NCI-H2227 treated with DMSO at 0.1 percent for 48 hours (cell line): ENCODE measurements at places on chromosomes 5 and 9.

DNA sequence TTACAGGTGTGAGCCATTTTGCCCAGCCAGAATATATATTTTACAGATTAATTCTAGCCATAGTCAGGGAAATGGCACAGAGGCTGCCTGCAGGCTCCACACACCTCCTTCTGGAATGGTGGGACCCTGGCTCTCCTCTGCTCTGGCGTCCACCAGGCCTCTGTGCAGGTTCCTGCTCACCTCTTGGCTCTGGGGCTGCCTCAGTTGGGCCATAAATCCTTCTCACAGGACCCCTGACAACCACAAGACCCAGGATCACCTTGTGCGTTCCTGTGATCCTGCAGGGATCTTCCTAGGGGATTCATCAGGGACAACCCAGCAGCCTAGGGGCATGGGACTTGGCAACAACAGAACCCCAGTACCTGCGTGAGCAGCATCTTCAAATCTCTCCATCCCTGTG, 93.0 kb upstream of the FSTL4 start:
- no peak for DNase-seq

GRCh38 chr5:13143630-13144029, 800.9 kb downstream of the DNAH5 start:
- no peak for DNase-seq

GRCh38 chr9:81122749-81123148, 566.6 kb downstream of the TLE1 start:
- DNase-seq, result no peak

DNA sequence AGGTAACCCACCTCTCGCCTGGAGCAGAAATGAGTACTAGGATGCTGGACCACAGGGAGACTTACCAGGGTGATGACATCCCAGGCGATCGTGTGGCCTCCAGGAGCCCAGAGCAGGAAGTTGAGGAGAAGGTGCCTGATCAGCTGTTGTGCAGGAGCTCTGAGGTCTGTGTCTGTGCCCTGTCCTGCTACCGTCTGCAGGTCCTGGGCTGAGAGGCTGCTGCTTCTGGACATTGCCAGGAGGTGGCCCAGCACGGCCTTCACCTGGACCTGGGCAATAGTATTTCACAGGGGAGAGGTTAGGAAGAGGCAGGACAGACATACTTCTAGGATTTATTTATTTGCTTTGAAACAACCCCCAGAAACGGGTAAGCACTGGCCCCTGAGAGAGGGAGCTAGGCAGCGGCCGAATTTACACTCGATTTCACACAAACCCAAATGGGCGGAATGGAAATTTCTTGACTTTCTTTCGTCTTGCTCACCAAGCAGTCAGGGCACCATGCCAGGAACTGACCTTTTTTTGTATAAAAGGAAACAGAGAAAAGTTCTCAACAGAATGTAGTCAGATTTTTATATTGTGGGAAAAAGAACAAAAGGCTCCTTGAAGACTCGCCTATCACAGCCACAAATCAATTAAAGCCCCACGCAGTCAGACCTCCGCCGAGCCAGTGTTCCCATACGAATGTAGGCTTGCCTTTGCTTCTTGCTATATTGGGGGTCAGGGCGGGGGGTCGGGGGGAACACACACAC, 210.3 kb downstream of the FANCC start:
- no peak for DNase-seq

- DNase-seq, result no peak
Measured at GRCh38 chr5:135178476-135179155, 144.6 kb upstream of the PITX1 start.

DNA sequence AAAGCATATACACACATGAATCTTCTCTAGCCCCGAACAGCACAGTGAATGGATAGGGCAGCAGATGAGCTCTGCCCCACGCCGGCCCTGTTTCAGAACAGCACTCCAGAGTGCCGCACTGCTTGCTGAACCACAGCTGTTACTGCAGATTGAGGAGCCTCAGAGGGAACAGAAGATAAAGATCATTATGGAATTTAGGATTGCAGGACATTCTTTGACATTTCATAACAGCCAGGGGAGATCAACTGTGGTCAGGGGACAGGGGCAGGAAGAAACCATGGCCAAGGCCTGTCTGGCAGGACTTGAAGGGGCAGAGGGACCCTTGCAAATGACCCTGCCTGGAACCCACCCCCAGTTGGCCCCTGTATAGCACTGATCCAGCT, 20.6 kb downstream of the IRF1 start:
- DNase-seq, result no peak

DNA sequence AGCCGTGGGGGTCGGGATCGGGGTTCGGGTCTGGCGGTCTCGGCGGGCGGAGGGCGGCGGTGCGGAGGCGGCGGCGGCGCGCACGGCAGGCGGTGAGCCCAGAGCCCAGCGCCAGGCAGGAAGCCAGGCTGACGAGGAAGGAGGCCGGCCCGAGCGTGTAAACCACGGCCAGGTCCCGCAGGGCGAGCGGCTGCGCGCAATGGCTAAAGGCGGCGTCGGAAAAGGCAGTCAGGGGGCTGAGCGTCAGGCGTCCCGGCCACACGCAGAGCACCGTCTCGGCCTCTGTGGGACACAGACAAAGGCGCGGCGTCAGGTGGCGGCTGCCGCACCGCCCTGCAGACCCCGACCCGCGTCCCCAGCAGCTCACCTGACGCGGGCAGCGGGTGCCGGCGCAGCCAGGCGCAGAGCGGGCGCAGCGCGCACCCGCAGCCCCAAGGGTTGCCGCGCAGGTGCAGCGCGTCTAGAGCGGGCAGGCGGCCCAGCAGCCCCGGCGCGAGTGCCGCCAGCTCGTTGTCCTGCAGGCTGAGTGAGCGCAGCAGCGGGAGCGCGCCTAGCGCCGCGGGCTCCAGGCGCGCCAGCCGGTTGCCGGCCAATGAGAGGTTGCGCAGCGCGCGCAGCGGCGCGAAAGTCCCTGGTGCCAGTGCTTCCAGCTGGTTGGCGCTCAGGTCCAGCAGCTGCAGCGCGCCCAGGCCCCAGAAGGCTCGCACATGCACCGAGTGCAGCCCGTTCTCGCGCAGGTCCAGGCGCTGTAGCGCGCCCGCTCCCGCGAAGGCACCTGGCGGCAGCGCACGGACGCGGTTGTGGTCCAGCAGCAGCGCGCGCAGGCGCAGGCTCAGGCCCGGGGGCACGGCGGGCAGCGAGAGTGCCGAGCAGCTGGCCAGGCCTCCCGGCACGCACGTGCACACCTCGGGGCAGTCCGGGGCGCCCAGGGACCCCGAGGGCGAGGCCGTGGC, 671 bp downstream of the LRRC26 start:
- peak; percentile 54 for DNase-seq

- DNase-seq, result no peak
Measured at GRCh38 chr5:143309661-143310431, 93.6 kb downstream of the NR3C1 start.

- DNase-seq, result no peak
Measured at GRCh38 chr5:176985516-176985915, 21.1 kb downstream of the UIMC1 start.

GRCh38 chr9:109317311-109317978, 3.4 kb downstream of the EPB41L4B start:
- DNase-seq, result no peak

- DNase-seq, result no peak
Measured at GRCh38 chr9:96376891-96377874, 6.3 kb downstream of the SLC35D2 start.

GRCh38 chr9:113769412-113769811, 106.7 kb upstream of the ZNF618 start:
- DNase-seq, result no peak

DNA sequence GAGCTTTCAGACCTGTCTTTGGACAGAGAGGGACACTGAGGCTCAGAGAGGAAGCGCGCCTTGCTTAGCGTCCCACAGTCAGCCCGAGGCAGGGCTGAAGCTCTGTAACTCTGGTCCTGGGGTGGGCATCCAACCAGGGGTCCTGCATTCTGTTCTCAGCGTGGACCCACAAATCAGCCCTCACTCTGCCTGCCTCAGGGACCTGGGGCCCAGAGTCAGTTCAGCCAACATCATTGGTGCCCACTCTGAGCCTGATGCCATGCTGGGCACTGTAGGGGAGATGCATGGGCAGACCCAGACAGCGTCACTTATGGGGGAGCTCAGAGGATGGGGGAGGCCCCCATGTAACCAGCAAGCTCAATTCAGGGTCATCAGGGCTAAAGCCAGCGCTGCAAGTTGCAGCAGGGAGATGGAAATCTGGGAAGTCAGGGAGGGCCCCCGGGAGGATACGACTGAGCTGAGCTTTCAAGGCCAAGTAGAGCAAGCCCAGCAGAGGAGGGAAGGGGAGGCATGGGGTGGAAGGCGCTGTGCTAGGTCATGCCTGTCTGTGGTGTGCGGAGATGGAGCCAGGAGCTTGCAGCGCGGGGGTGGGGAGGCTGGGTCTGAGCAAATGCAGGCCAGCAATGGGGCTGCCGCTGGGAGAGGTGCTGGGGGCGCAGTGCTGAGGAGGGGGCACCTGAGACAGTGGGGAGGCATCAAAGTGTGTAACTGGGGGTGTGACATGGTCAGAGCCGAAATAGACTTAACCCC, 21.1 kb downstream of the CORO2A start:
- no peak for DNase-seq

DNA sequence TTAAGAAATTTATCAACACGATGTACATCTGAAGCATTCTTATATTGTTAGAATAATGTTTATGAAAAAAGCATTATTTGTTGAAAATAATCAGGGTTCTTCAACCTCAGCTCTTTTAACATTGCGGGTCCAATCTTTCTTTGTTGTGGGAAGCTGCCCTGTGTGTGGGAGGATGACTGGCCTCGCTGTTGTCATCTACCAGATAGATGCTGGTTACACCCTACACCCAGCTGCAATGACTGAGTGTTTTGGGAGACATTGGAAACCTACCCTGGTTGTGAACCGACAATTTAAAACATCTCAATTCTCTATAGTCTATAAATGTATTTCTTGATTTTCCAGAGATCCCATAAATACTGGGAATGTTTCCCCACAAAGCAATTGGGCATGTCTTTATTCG, 794.2 kb upstream of the CDH10 start:
- no peak for DNase-seq

- peak; percentile 65 for DNase-seq
Measured at GRCh38 chr9:122810306-122810946, 10.5 kb downstream of the OR1K1 start.
